NCI-H774 (cell line): ENCODE measurements at places on chromosomes 7 and 10.

GRCh38 chr10:88198023-88198422 is 334.6 kb downstream of the PTEN start:
- no peak for DNase-seq

DNA sequence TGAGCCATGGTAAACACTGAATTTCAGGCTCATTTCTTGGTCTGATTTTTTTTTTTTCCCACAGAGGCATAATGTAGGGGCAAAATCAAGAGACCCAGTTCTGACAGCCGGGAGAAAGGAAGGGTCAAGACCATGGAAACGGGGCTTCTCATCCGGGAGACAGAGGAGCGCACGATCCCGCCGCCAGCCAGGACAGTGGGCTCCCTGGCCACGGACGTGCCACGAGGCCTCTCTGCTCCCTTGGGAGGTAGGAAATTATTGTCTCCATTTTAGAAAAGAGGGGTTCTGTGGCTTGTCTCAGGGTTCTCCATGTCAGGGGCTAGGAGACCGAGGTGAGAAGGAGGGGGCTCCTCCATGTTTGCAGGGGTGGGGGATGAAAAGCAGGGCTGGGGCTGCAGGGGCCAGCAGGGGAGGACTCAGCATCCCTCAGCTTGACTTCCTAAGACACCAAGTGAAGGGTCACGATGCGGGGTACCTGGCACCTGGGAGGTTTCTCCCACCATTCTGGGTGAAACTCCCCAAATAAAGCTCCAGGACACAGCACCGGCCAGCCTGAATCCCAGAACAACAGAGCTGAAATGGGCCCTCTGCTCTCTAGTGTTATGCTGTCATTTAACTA is 37.6 kb downstream of the PPIF start:
- DNase-seq, result no peak

DNA sequence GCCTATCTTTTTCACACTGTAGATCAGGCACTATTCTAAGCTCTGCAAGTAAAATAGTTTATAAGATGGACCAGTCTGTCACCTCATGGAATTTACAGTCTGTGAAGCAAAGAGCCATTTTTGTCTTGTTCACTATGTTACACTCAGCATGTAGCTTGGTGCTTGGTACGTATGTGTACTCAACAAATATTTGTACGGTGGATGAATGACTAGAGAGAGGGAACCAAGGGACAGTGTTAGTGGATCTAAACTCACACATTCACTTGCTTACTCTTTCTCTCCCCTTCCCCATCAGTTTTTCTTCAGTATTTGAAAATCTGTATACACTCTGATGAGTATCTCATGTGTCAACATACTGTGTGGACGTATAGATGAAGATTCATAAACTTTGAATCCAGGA is 45.9 kb downstream of the PTF1A start:
- peak; percentile 59 for DNase-seq

DNA sequence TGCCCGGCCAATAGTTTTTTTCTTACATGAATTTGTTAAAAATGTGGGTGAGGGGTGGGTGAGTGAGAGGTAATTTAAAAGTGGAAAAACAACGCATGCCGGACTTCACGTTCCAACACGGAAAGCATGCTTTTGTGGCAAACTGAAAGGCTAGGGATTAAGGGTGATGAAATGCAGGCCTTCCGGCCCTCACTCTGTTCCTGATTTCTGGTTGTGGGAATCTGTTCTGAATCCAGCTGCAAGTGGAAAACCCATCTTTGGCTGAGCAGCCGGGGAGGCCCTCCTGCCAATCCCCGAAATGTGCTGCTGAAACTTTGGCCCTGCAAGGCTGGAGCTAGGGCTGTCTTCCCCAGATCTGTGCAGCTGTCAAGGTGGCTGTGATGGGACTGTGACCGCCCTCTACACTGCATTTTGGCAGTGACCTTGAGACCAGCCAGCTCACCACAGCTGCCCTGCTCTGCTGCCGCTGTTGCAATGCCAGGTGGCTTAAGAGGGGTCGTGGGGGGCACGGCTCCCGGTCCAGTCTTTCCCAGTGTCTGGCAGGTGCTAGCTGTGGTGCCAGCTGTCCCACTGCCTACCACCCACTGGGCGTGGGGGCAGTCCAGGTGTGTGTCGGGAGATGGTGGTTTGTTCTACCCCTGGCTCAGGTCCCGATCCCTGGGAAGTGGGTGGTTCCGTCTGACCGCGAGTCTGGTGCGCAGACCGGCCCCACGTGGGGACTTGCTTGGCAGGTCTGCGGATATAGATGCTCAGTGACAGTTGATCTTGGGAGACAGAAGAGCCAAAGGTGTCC is 39.0 kb downstream of the TET1 start:
- peak; percentile 66 for DNase-seq

DNA sequence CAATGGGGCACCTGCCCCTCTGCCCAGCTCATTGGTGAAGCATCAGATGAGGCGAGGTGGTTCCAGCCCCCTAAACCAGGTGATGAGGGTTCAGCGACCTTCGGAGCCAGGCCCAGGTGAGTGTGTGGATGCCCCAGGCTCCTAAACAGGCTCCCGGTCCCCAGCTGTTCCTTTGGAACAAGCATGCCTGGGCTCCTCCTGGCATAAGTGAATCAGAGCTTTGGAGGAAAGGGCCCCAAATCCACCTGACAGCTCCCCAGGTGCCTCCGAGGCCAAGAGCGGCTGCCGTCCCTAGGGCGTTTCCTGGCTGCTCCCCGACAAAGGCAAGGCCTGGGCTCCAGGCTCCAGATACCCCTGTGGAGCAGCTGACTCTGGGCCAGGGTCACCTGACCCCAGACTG is 61.3 kb downstream of the YKT6 start:
- no peak for DNase-seq

- DNase-seq, result no peak
These were observed 888.7 kb upstream of the ZWINT start for GRCh38 chr10:57249615-57250281.
